ENCODE measurements at places on chromosomes 7 and 10. TPM values are rescaled to one million over a fixed set of nuclear protein-coding genes. Genes with fewer than 3 reads are reported as not detected.
A peak's percentile ranks its signal among the peaks of the same experiment; 100 is the strongest.

ZNF735 gene
- total RNA-seq = not detected

WAPL gene
- 20.5 TPM for total RNA-seq

AGMO gene
- total RNA-seq = not detected

- H3K27me3 ChIP-seq = no peaks in the 10 kb centered on the region
- no peak overlapping the region for H3K4me3 ChIP-seq
- no peak for DNase-seq
- no peak overlapping the region for H3K27ac ChIP-seq
- H3K4me1 ChIP-seq = no peaks in the 10 kb centered on the region
Measured at GRCh38 chr10:46267132-46267985, 19.4 kb upstream of the ANTXRL start.

- H3K4me1 ChIP-seq = no peaks in the 10 kb centered on the region
- no peak overlapping the region for H3K4me3 ChIP-seq
- H3K27ac ChIP-seq = no peak overlapping the region
Measured at GRCh38 chr10:71520042-71520441, 123.3 kb downstream of the CDH23 start.

GRCh38 chr10:93807371-93807770, 49.6 kb downstream of the LGI1 start:
- H3K27me3 ChIP-seq = no peaks in the 10 kb centered on the region
- no peak for DNase-seq
- H3K4me3 ChIP-seq = no peak overlapping the region
- no peaks in the 10 kb centered on the region for H3K4me1 ChIP-seq
- H3K36me3 ChIP-seq = no peaks in the 10 kb centered on the region

GRCh38 chr7:1403638-1404459, 55.4 kb downstream of the MICALL2 start:
- H3K27me3 ChIP-seq = peaks cover 64% of the 10 kb centered on the region
- DNase-seq = no peak
- H3K36me3 ChIP-seq = no peaks in the 10 kb centered on the region
- H3K4me1 ChIP-seq = no peaks in the 10 kb centered on the region

DNA sequence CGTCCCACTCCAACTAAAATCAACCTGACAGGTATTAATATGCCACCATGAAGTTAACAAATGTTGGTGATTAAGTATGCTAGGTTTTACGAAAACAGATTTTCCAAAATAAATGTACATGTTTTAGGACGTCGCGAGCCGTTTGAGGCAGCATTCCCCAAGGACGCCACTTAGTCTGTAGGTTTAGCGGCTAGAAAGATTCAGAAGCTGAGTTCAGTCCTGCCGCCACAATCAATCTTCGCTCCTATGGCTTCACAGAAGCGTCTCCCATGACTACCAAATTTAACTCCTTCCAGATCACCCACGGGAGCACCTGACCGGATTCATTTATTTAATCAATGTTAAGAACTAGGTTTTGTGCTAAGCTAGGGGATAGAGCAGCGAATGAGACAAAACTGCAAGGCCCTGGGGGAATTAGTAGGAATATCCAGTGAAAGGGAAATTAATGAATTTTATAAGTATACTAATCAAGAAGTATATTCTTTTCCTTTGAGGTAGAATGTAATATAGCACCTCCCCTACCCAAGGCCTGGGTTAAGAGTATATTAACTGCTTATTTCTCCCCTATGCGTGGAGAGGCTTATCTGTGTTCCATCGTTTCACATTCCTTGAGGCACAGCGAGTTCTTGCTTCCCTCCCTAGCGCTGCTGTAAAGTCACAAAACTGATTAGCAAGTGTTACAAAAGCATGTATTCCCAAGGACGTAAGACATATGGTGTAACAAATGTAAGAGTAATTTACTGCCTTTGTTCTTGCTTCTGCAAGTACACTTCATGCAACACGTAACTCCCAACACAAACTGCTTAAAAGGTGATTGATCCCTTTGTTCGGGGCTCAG, 994 bp upstream of the CYP51A1 start:
- H3K4me1 ChIP-seq = peaks cover 5% of the 10 kb centered on the region
- peak overlapping the region; percentile 56 for H3K4me3 ChIP-seq
- H3K27ac ChIP-seq = peak overlapping the region; percentile 92
- no peaks in the 10 kb centered on the region for H3K27me3 ChIP-seq
- no peaks in the 10 kb centered on the region for H3K36me3 ChIP-seq

GRCh38 chr10:117431160-117431559, 55.9 kb upstream of the PDZD8 start:
- no peaks in the 10 kb centered on the region for H3K4me1 ChIP-seq
- H3K27me3 ChIP-seq = peaks cover 6% of the 10 kb centered on the region
- H3K36me3 ChIP-seq = no peaks in the 10 kb centered on the region

GRCh38 chr7:143975617-143976016, 21.0 kb downstream of the OR2F1 start:
- no peaks in the 10 kb centered on the region for H3K4me1 ChIP-seq
- H3K36me3 ChIP-seq = no peaks in the 10 kb centered on the region
- no peak for DNase-seq
- no peaks in the 10 kb centered on the region for H3K27me3 ChIP-seq
- no peak overlapping the region for H3K27ac ChIP-seq

DNA sequence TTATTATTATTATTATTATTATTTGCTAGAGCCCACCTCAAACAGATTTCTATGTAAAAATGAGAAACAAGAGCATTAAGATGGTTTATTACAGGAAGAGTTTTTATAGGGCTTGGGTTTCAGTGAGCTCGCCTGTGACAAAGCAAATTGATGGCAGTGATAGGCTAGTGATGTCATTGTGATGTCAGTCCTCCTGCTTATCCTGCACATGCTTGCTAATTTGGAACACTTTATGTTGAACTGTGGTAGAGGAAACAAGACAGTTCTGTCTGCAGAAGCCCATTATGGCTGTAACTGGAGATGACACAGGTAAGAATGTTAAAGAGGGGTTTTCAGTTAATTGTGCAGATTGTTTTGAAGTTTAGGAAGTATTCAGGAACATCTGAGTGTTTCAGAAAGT, 68.3 kb downstream of the CREM start:
- peak overlapping the region; percentile 72 for H3K4me3 ChIP-seq
- no peaks in the 10 kb centered on the region for H3K27me3 ChIP-seq
- no peaks in the 10 kb centered on the region for H3K36me3 ChIP-seq
- DNase-seq = no peak
- H3K4me1 ChIP-seq = no peaks in the 10 kb centered on the region
- H3K27ac ChIP-seq = peak overlapping the region; percentile 91

GRCh38 chr7:76063525-76063924, 15.6 kb downstream of the MDH2 start:
- no peak overlapping the region for H3K4me3 ChIP-seq
- peaks cover 83% of the 10 kb centered on the region for H3K36me3 ChIP-seq
- no peaks in the 10 kb centered on the region for H3K4me1 ChIP-seq
- DNase-seq = peak; percentile 74

GRCh38 chr7:44277391-44277790, 48.0 kb downstream of the CAMK2B start:
- DNase-seq = peak; percentile 10
- no peaks in the 10 kb centered on the region for H3K27me3 ChIP-seq
- no peaks in the 10 kb centered on the region for H3K36me3 ChIP-seq
- no peaks in the 10 kb centered on the region for H3K4me1 ChIP-seq
- no peak overlapping the region for H3K4me3 ChIP-seq
- H3K27ac ChIP-seq = no peak overlapping the region
